ENCODE measurements at places on chromosomes 5 and 9.

- DNase-seq: no peak
Observed at GRCh38 chr9:114121227-114122135, 22.4 kb upstream of the KIF12 start.

- no peak for DNase-seq
Observed at GRCh38 chr5:81398741-81399140, 4.8 kb upstream of the ACOT12 start.

- no peak for DNase-seq
Observed at GRCh38 chr5:168850683-168851082, 271.5 kb upstream of the PANK3 start.

GRCh38 chr9:13113216-13113615, 166.3 kb downstream of the MPDZ start:
- no peak for DNase-seq

DNA sequence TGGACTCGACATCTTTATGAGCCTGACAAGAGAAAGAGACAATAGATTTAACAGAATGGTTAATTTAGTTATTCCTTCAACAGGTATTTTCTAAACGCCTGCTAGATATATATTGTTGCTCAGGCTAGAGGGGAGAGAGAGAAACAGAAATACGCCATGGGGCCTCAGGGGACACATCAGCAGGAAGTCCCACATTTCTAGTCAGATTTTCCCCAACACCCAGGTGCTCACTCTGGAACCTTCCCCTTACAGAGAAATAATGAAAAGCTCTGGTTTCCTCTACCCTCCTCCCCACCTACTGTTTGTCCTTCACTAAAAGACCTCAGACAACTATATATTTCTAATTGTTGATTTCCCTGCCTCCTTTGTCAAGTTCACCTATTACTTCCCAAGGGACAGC, 130.3 kb upstream of the TBC1D2 start:
- no peak for DNase-seq

DNA sequence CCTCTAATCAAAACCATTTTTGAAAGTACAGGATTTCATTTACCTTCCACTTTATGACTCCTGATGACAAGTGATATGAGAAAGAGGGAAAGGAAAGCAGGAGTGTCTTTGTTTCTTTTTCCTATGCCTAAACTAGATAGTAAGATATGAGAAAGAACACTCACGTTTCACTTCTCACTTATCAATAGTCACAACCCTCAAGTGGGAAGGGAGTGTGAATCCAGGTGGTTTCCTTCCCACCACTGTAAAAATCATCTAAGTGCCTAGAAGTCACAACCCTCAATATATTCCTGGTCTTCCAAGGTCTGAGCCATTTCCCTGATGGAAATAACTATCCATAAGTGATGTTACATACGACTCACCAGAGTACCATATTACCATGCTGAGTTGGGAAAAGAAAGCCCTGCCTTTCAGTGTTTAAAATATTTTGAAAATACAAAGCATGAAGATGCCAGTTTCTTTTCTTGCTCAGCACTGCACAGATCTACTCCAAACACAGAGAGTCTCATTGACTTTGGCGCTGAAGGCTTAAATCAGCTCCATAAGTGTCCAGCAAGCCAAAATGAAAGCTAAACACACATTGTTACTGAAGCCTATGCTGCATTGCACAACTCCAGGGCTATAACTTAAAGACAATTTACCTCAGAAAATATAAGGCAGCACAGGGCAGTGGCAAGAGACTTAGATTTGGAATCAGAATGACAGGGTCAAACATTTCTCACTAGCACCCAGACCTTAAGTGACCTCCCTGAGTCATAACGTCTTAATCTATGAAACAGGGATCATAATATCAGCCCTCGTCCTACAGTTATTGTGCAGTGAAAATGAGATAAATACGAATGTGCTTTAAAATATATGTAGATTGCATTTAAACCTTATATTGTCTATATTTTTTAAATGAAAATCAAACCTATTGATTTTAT, 301.2 kb downstream of the KIAA0825 start:
- no peak for DNase-seq

DNA sequence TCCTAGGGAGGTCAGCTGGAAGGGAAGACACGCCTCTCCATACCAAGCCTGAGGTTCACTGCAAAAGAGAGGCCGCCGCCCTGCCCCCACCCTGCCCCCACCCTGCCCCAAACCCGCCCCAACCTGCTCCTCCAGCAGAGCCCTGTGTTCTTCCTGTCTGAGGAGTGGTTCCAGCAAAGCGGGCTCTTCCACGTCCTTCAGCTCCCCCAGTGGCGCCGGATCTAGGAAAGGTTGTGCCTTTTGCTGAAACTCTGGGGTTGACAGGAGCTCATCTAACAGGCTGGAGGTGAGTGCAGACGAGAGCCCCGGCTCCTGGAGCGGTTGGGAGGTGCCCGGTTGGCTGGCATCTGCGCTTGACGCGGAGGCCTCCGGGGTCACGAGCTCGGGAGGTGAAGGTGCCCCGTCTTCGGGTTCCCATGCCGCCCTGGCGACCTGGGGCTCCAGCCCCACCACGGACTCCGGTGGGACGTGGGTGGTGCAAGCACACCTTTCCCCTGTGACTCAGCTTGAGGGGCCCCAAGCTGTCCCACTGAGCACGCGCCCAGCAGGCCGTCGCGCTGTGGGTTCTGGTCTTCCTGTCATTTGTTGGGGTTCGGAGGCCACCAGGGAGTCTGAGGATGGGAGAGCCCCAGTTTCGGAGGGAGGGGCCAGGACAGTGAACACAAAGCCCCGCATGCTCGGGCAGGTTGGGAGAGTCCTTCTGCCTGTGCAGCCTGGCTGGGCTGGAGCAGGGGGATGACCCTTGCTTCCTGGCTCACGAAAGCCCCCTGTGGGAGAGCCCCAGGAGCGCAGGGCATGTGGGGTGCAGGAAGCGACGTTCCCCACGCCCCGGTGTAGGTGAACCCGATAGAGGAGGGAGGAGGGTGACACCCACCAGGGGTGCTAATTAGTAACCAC, 1467.1 kb downstream of the FOXD4L5 start:
- peak; percentile 9 for DNase-seq

DNA sequence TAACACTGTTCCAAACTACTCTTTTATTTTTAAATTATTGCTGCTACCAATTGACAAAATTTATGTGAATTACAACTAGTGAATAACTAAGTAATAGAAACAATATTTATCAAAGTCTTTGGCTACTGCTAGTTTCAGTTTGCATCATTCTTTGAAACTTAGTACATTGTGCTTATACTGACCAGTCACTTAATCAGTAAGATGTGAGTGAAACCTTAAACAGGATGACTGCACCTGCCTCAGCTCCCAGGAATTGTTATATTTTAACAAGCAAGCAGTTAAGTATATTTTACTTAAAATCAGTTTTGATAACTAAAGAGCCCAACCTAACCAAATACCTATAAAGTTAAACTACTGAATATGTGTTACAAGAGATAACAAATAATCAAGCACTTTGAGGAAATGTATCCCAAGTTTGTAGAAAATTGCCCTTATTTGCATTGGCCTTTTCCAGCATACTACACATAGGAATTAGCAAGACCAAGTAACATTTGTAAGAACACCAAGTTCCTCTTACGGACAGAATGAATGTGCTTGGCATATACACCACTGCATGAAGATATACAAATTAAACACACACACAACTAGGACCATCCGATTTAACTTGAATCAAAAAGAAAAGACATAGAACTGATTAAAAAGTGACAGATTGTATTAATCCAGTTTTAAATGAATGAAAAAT, 545.5 kb upstream of the DAB2 start:
- no peak for DNase-seq

DNA sequence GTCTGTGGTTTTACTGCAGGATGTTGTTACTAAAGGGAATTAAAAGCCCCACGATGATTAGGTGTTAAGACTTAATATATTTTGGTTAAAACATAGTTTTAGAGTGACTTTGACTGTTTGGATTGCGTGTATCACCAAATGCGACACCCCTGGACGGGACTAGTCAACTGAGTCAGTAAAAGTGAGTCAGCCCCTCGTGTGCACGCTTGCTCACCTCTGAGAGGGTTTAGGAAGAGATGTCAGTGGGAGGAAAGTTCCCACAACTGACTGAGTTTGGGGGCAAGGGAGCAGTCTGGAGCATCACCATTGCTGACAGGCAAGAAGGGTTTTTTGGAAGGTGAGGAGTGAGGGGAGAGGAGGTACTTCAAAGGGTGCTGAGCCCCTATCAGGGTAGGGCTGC, 14.4 kb upstream of the DMRT3 start:
- DNase-seq: no peak

GRCh38 chr5:159050316-159051143, 49.2 kb downstream of the EBF1 start:
- DNase-seq: no peak

DNA sequence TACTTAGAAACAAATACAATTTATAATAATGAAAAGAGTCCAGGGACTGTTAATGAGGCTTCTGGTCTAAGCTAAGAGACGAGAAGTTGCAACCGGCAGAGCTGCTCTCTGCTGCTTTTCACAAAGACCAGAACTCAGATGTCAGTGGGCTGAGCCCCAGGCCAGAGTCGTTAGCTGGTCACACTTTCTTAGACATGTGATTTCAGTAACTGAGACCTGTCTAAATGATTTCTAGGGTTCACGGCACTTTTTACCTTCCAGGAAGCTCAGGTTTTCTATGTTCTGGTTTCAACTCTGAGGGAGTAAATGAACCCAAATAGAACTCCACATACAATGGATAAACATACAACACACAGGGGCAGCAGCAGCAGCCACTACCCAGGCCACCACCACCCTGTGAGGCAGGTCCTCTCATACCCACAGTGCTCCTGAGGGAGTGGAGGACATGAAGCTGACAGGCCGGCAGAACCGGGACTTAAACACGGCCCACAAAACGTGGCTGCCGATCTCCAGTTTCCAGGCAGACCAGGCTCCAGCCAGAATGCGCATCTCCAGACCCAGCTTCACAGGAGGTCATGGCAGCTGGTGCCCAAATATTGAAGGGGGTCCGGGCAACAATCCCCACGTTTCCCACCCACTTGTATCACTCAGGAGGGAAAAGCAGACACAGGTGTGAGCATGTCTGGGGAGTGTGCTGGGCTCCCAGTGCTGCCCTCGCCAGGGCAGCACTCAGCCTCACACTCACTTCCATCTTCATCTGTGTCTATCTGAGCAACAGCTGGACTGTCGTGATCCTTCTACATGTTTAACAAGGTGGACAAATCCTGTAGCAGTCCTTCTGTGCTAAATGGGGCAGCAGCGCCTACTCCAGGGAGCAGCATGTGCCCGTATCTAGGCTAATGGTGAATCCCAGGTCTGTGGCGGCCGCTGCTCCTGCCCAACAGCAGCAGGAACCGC, 38.8 kb downstream of the IARS1 start:
- DNase-seq: no peak

DNA sequence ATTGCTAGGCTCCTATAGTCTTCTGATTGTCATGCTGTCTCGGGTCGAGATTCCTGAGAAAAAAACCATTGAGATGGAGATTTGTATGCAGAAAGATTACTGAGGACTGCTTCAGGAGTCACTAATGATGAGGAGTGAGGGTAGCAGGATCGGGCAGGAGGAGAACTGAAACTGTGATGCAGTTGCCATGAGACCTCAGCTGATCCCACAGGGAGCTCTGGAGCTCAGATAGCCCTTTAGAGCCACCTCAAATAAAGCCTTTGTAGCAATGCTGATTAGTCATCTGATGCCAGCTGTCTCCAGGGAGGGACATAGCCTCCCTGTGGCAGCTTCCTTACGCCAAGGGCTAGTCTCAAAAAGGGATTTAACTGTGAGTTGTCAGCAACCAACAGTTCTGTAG, 256.9 kb downstream of the DMAC1 start:
- no peak for DNase-seq

DNA sequence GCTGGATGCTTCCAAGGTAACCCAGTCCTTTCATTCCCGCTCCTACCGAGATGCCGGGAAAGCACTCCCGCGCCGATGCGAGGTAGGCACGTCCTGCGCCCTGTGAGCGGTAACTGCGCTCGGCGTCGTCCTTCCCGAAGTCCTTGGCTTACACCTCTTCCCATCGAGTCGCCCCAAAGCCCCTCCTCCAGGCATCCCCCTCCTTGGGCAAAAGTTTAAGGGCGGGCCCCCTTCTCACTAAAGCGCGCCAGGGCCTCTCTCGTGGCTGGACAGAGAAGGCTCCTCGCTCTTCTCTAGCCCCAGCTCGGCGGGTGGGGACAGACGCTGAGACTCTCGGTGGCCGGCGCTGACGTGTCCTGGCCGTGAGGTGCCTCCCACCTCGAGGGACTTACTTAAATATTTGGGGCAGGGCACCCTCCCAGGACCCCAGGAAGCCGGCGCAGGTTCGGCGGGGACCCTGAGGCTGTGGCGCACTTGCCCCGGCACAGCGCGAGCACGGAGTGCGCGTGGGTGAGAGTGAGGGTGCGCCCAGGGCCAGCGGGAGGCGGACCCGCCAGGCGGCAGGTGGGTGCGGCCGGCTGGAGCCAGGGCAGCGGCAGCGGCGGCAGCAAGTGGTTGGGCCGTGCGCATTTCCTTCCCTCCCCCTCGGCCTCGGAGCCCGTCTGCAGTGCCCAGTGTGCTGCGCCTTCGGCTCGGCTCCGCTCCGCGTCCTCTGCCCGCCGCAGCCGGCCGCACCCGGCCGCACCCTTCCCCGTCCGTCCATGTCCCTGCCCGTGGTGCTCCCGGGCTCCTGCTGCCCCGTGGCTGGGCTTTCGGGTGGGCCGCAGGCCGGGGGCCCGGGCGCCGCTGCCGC, at the start of gene ENTREP1:
ENTREP1 (plus strand) TSS at position 667 of the 853 bp plus-strand sequence; CDS start at position 762, 95 bp downstream.
- DNase-seq: no peak

GRCh38 chr9:106829666-106830408, 33.1 kb upstream of the ZNF462 start:
- no peak for DNase-seq

- no peak for DNase-seq
Observed at GRCh38 chr9:94908583-94909249, 182.2 kb downstream of the AOPEP start.

DNA sequence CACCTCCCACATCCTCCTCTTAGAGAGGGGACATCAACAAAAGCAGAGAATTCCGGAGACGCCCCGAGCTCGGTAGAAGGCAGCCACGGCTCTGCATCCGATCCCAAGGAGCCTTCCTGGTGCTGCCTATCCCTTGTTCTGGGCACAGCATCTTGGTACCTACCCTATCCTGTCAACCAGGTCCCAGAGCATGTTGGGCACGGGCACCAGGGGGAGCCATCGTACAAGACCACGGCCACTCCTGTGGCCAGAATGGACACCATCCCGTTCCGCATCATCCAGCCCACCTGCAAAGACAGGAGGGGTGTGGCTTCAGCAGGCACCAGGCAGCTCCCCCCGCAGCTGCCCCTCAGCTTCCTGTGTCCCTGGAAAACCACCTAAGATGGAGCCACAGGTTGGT, 62.7 kb upstream of the ZNF354A start:
- no peak for DNase-seq

- DNase-seq: no peak
Observed at GRCh38 chr5:133285583-133286021, 233.8 kb downstream of the HSPA4 start.

GRCh38 chr9:124030969-124031451, 19.4 kb downstream of the LHX2 start:
- no peak for DNase-seq
